ENCODE measurements at places on chromosomes 3 and 15.

GRCh38 chr3:17077606-17078005, 192.9 kb downstream of the PLCL2 start:
- DNase-seq, result no peak

- DNase-seq, result no peak
These were observed 73.3 kb downstream of the USP13 start for GRCh38 chr3:179726075-179726699.

GRCh38 chr3:60743631-60744164, 507.6 kb downstream of the FHIT start:
- no peak for DNase-seq

GRCh38 chr3:72163809-72164634, 379.1 kb upstream of the PROK2 start:
- no peak for DNase-seq

DNA sequence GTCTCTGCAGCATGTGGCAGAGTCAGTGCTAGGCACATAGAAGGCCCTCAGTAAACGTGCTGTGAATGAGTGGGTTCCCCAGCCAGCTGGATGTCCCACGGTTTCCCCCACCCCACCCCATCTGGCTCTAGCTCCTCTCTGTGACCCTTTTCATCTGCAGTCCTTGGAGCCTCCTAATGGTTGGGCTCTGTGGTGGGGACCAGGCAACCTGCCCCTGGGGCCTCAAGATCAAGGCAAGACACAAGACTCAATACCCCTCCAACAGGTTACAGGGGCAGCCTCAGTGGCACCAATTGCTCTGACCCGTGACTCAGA, 17.1 kb upstream of the CYP11A1 start:
- no peak for DNase-seq
